ENCODE measurements at places on chromosomes 2 and 18. TPM values are rescaled to one million over a fixed set of nuclear protein-coding genes. Genes with fewer than 3 reads are reported as not detected.

- DNase-seq: no peak
These were observed 11.4 kb upstream of the ARID5A start for GRCh38 chr2:96525211-96525507.

- DNase-seq: no peak
These were observed 6.1 kb upstream of the ACOXL start for GRCh38 chr2:110726285-110726684.

DNA sequence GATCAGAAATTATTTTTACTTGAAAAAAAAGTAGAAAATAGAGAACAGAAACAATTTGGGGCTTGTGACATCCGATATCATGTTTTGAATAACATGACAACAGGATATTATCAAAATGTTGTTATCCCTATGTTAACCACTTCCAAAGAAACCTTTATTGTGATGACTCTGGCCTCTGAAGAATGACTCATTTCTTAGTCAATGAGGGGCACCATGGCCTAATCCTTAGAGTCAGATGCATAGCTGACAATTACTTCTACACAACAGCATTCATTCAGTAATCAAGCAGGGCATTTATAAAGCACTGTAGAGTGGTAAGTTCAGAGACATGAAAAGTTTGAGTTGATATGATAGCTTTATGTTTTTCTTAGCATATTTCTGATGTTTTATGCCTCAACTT lies 703.0 kb downstream of the RNF144A start:
- no peak for DNase-seq

DNA sequence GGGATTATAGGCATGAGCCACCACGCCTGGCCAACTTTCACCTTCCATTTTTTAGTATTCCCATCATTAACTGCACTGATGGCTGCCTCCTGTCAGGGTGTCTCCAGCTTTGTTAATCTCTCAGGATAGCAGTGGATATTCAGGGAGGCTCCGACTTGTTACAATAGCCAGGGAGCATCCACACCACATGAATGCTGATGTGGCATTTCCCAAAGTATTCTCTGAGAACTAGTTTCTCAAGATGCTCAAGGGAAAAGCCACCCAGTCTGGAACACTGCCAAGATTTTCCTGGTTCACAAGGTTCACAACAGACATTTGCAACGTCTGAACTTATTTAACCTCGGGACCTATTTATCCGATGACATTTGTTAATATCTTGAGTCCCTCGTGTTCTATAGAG lies 33.8 kb downstream of the ZNF519 start:
- DNase-seq: no peak

DNA sequence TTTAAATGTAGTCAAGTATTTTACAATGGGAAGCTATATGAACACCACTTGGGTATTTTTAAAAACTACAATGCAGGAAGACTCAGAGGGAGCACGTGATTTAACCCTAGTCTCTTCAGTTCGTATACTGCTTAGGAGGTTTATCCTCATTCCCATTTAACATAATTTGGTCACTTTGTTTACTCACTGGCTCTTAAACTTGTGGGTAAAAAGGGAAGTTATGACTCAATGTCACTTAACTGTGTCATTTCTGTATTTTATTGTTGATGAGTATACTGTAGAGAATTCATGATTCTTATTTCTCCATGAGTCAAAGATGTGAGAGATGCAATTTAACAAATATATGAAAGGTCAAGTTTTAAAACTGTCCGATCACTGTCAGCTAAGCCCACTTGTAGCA lies 48.2 kb downstream of the SLC66A3 start:
- no peak for DNase-seq

GRCh38 chr2:160379399-160379798 lies 114.2 kb downstream of the RBMS1 start:
- DNase-seq: no peak

- DNase-seq: no peak
These were observed 34.8 kb upstream of the ITGAV start for GRCh38 chr2:186554850-186555671.

DNA sequence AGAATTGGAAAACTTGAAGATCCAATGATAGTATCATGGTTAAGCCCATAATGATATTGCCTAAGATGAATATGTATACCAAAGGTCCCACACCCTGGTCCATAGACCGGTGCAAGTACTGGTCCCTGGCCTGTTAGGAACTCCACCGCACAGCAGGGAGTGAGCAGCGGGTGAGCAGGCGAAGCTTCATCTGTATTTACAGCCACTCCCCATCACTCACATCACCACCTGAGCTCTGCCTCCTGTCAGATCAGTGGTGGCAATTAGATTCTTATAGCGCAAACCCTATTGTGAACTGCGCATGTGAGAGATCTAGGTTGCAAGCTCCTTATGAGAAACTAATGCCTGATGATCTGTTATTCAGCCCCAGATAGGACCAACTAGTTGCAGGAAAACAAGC lies 402.4 kb downstream of the EPHA4 start:
- no peak for DNase-seq

KLHL30 gene
- total RNA-seq: not detected

SPP2 gene
- not detected for total RNA-seq

Data from esophagus squamous epithelium (tissue), 5 donors.